ENCODE measurements at places on chromosomes 2 and 18.

DNA sequence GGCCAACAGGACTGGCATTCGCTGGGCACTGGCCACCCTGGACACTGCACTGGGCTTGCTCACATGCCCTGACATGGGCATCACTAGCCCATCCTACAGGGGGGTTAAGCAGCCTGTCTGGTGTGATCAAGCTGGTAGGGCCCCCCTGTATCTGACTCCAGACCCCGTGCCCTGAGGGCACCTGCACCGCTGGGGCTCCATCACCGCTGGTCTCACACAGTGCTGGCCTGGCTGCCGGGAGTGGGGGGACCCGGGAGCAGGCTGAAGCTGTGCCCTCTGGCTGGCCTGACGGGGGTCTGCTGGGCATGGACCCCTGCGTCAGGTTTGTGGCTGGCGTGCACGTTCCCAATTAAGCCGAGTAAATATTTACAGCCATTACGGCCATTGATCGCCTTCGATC, 32.3 kb downstream of the KCNIP3 start:
- DNase-seq = no peak

DNA sequence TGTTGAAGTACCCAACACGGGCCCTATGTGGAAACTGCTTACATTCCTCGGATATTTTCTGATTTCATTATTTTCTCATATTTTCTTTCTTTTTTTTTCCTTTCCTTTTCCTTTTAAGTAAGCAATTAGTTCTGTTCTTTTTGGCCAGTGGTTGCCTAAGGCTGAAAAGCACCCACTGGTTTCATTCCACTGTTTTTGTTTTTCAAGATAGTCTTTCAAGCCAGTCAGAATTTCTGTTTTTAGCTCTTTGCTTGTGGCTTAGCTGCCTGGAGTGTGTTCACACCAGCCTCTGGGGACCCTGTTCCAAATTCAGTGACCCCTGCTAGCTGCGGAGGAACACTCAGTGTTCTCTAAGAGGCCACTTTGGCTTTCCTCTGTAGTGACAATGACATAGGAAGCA, 73.6 kb downstream of the NRP2 start:
- DNase-seq = no peak

DNA sequence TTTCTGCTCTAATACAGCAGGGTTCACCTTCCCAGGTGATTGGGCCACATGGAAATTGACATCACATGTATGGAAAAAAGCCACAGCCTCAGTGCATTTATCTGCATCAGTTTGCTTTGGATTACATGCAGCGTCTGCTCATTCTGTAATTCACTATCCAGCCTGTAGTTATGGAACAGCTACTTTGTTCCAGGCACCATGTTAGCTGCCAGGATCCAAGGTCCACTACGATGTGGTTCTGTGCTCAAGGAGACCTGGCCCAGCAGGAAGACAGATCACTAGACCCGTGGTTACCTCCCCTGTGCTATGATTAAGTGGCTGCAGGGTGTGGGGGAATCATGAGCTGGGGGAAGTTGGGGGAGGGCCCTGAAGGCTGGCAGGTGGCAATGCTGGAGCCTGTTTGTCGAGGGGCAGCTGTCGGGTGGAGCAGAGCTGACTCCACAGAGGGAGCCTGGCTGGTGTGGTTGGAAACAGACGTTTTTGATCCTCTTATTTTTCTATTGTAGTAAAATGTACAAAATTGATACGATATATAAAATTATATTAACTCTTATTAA, 58.6 kb downstream of the TSHZ1 start:
- DNase-seq = no peak

GRCh38 chr18:10951631-10952544, 197.5 kb downstream of the PIEZO2 start:
- no peak for DNase-seq

- no peak for DNase-seq
These were observed 237.7 kb downstream of the EIPR1 start for GRCh38 chr2:3139906-3140305.

- no peak for DNase-seq
These were observed 29.2 kb downstream of the SMARCAL1 start for GRCh38 chr2:216441308-216442010.

- no peak for DNase-seq
These were observed 591.2 kb downstream of the RNF144A start for GRCh38 chr2:7508296-7508943.

DNA sequence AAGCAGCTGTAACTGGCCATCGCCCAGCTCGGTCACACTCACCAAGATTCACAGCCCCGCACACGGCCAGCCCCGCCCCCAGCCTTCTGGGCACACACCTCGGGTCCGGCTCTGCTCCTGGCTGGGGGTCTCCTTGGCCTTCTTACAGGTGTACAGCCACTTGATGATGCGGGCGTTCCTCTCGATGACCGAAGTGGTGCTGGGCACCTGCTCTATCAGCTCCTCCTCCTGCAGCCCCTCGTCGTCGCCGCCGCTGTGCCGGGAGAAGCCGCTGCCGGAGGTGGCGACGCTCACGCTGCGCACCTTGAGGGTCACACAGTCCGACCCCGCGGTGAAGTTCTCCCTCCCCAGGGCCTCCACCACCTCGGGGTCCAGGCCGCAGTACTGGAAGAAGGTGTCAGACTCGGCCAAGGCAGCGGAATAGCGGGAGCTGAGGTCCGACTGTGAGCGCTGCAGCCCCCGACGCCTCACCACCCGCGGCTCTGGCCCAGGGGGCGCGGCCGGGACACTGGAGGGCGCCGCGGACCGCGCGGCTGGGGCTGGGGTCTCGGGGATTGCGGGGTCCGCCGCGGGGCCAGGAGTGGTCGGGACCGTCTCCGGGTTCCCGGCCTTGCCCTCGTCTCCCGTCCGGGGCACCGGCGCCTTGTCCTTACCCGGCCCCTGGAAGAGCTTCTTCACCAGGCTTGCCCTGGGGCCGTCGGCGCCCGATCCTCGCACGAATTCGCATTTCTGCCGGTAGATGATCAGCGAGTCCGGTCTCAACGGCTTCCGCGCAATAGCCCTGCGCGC, 769 bp downstream of the FAM110C start:
- no peak for DNase-seq

DNA sequence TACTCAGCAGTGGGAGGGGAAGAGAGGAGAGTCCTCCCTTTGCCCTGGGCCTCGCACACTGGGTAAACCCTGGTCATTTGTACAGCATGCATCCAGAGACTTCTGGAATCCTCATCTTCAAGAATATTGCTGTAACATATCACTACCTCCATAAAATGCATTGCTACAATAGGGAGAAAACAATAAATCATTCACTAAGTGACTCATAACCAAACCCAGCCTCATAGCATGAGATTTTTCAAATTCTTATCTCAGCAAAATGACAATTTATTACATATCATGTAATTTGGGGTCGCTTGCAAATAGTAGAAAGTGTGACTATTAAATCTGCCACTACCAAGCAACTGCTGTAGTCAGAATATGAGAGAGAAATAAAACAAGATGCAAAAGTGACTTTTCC, 189.4 kb downstream of the ALK start:
- no peak for DNase-seq

DNA sequence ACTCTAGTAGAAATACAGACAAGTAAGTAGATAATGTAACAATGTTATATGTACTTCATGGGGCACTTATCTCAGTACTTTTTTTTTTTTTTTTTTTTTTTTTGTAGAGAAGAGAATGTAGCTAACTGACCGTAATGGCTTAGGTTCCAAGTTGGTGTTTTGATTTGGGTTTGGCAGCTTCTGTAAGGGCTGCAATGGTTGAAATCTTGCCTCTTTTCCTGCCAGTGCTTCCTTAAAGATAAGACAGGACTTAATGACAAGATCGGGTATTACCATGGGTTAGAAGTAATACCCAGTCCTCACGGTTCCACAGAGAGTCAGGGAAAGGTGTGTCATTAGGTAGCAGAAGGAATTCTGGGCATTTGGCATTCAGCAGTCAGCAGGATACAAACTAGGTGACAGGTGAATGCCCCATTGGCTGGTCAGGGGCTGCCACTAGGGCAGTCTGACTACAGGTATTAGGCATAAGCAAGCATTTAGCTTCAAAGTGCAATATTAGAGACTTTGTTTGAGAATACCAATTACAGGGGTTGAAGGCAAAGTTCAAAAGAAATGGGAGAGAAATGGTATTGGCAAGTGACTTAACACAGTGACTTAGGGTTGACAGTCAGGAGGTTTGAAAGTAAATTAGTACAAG, 189.4 kb upstream of the RND3 start:
- DNase-seq = no peak

GRCh38 chr2:1626271-1626681, 118.0 kb downstream of the PXDN start:
- DNase-seq = no peak

- no peak for DNase-seq
These were observed 14.3 kb downstream of the WDSUB1 start for GRCh38 chr2:159272156-159272555.

- DNase-seq = no peak
These were observed 574 bp upstream of the EML4 start for GRCh38 chr2:42168459-42169099.

DNA sequence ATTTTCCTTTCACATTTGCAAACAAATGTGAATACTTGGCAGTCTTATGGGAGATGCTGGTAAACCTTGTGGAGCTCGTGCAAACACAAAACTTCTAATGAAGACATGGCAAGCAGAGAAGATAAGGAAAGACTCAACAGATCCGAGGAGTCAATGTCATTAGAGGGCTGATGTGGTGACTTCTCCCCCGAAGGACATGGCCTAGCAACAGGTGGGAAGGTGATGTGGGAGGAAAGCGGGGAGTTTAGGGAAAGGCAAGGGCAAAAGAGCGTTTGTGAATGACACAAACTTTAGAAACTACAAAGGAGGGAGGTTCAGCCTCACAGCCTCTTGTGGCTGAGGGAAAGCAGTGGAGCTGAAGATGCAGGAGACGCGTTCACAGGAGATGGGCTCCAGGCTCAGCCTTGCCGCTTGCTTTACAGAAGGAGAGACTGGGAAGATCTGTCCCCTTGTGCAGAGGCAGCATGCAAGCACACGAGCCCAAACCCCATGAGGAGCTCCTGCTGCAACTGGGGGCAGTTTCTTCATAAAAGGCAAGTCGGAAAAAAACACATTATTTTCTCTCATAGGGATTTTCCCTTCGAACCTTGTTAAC, 86.6 kb downstream of the SOWAHC start:
- no peak for DNase-seq

DNA sequence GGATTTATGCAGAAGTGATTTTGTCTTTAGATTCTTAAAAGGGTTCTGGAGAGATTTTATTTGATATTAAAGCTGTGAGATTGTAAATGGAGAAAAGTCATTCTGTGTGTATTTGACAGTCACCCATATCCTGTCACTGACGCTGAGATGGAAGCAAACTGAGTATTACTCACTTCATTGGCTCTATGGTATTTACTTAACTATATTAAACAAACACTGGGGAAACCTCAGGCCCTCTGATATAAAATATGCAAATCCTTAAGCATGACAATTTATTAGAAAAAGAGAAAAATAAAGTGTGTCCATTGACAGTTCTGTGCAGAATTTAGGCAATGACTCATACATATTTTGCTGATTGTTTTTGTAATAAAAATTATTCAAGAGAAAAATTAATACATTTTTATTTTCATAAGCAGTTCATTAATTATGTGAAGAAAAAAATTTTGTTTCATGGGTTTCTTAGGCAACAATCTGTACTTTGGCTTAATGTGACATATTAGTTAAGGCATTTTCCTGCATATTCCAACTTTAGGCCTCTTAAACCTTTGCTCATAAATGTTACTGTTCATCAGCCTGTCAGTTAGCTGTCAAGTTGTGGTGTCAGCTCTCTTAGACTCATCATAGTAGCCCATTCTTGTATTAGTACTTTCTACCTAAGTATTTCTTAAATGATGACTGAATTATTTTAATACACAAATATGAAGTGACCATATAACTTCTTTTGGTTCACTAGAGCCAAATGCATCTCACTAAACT, 99.9 kb downstream of the PARD3B start:
- DNase-seq = no peak

GRCh38 chr2:45068571-45069140, 59.4 kb upstream of the SIX2 start:
- DNase-seq = no peak

- DNase-seq = no peak
These were observed 50.5 kb downstream of the GAREM1 start for GRCh38 chr18:32420084-32420750.

DNA sequence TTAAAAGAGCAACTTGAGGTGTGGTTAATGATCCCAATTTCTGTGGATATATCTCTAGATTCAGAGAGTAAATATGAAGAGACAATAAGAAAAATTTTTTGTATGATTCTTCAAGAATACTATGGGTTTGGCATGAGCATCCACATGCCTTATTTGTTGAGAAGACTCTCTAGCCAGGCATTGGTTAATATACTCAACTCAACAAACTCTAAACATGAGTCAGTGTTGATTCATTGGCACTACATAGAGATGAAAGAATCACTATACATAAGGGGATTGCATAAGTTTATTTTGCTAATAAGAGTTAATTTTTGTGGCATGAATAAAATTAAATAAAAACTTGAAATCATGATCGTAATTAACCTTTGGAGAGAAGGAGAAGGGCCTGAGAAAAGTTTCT, 930.2 kb upstream of the LRRTM1 start:
- DNase-seq = no peak

GRCh38 chr2:196309691-196310090, 138.3 kb upstream of the STK17B start:
- no peak for DNase-seq

- DNase-seq = peak; percentile 42
These were observed 1.2 kb downstream of the ALK start for GRCh38 chr2:29920130-29920577.

DNA sequence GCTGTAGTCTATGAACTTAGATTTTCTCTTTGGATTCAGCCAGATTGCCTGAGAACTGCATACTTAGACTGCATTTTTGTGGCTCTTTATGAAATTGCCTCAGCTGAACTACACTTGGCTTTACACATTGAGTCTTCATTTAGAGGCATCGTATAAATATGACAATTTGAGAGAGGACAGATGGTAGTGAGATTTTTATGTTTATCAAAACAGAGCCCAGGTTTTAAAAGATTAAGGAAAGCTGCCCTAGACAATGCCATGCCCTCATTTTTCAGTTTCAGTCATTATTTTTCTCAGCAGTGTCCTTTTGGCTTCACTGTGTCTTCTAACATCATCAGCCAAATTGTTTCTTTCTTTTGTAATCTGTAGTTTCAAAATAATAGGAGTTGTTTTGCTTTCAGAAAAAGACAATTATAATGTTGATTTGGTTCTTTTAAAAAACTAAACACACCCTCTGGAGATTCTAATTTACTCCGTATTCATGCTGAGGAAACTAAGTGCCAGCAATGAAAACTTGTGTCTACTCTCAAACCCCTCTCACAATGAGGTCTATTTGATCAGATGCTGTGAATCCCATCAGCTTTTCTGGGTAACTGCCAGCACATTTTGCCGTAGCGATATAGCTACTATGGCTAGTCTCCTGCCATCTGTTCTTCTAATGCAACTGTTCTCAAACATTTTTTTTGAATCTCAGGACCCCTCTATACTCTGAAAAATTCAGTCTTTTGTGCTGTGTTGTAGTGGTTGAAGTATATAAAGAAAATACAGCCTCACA, 46.2 kb downstream of the TWSG1 start:
- DNase-seq = no peak

Measured in stimulated activated CD4-positive, alpha-beta T cell treated with anti-CD3 and anti-CD28 coated beads, Interleukin-15, amount 100 ng/mL, for 48 hours (primary cell).